Left lung (tissue), 14 donors: ENCODE measurements at places on chromosomes 4 and X. TPM values are rescaled to one million over a fixed set of nuclear protein-coding genes. Genes with fewer than 3 reads are reported as not detected.
A peak's percentile ranks its signal among the peaks of the same experiment; 100 is the strongest.

- DNase-seq, result no peak
Observed at GRCh38 chr4:140719686-140720085, 36.5 kb downstream of the TBC1D9 start.

GRCh38 chr4:138938366-138938690 is 77.3 kb upstream of the NOCT start:
- no peak for DNase-seq

DNA sequence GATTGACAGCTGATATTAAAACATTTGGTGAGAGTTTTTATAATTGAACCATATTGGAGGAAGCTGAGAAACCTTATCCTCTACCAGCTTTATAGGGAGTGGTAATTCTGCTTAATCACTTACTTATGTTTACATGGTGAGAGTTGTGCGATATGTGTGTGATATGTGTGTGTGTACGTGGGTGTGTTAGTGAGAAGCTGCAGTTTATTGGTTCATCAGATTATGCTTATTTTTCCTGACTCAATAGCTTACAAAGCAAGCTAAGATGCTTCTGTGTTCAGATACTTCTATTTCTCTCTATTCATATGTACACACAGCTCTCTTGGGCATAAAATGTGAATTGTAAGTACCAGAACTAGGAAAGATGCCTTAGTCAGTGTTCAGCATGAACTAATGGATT is 343.7 kb downstream of the GRIA2 start:
- no peak for DNase-seq

DNA sequence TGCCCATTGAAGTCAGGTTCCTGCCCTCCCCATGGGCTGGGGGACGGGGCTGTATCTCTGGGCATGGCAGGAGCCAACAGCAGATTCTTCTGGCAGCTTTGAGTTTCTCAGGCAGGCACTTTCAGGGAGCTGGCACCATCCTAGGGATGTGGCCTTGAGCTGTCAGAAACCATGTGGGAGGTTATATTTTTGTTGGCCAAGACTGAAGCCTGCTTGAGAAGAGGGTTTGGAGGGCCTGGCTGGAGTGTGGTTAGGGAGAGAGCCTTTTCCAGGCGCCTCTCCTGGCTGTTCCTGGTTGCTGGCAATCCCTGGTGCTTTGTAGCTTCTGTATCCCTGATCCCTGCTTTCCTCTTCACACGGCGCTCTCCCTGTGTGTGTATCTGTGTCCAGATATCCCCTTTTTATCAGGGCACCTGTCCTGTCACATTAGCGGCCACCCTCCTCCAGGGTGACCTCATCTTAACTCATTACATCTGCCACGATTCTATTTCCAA is 30.6 kb upstream of the SORCS2 start:
- no peak for DNase-seq

DNA sequence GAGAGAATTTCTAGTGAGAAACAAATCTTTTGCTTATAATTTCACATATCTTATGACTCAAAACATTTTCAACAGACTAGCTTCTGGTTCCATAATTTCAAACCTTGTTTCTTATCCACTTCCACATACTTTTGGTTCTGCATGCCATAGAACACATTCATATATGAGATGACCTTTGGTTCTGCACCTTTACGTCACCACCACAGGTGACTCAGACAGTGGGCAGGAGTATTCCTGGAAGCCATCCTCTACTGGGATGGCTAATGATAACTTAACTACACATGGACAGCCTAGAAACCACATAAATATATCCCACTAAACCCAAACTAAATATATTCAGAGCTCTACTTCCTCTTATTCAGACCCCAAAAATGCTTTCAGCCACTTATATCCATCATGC is 133.3 kb downstream of the DCK start:
- no peak for DNase-seq

GRCh38 chr4:38366456-38366855 is 297.5 kb upstream of the KLF3 start:
- no peak for DNase-seq

- DNase-seq, result no peak
Observed at GRCh38 chr4:2138846-2139500, 79.8 kb downstream of the NAT8L start.

- DNase-seq, result no peak
Observed at GRCh38 chrX:10726647-10727046, 106.3 kb upstream of the MID1 start.

- peak; percentile 76 for DNase-seq
Observed at GRCh38 chr4:48483006-48483776, at the start of gene SLC10A4. SLC10A4 (plus strand) TSS chr4:48483343; CDS start chr4:48483562, 219 bp downstream.

DNA sequence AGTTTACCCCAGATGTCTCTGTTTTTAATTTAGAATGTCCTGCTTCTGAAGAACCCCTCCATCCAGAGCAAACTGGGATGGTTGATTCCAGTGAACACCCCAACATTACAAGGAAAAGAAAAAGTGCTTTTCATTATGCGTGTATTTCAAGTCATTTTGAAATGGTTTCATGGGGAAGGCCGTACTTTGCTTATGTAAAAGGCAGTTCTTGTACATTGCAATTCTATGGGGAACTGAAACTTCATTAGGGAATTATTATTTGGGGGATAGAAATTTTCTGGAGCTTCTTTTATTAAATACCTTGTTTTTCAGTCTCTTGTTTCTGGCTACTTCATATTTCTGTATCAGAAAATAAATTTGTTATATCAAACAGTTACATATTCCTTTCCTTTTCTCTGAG is 96.9 kb upstream of the ZNF518B start:
- no peak for DNase-seq

GRCh38 chr4:190020790-190021717 is 6.0 kb downstream of the FRG2 start:
- peak; percentile 82 for DNase-seq

- DNase-seq, result peak; percentile 13
Observed at GRCh38 chr4:180059216-180059881, 2183.9 kb upstream of the TENM3 start.

DNA sequence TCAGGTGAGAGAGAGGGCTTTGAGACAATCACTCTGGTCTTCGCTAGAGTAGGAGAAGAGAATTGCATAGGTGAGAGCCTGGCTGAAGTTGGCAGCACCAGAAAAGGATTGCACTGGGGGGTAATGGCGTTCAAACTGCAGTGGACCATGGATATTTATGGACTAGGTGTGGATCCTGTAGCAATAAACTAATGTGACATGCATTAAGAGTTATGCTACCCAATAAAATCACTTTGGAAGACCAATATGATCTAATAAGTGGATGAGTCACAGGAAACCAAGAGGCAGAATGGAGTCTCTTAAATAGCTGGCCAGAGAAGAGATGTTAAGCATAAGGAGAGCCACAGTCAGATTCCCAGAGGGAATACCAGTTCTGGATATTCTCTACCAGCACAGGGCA is 259.8 kb downstream of the FBXO8 start:
- no peak for DNase-seq

GRCh38 chr4:175103403-175103802 is 185.2 kb downstream of the ADAM29 start:
- DNase-seq, result no peak

DNA sequence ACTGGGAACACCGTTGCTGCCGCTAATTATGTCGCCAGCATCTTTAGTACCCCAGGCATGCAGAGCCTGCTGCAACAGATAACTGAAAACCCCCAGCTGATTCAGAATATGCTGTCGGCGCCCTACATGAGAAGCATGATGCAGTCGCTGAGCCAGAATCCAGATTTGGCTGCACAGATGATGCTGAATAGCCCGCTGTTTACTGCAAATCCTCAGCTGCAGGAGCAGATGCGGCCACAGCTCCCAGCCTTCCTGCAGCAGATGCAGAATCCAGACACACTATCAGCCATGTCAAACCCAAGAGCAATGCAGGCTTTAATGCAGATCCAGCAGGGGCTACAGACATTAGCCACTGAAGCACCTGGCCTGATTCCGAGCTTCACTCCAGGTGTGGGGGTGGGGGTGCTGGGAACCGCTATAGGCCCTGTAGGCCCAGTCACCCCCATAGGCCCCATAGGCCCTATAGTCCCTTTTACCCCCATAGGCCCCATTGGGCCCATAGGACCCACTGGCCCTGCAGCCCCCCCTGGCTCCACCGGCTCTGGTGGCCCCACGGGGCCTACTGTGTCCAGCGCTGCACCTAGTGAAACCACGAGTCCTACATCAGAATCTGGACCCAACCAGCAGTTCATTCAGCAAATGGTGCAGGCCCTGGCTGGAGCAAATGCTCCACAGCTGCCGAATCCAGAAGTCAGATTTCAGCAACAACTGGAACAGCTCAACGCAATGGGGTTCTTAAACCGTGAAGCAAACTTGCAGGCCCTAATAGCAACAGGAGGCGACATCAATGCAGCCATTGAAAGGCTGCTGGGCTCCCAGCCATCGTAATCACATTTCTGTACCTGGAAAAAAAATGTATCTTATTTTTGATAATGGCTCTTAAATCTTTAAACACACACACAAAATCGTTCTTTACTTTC is 1.8 kb downstream of the UBQLN2 start:
- peak; percentile 20 for DNase-seq

- DNase-seq, result no peak
Observed at GRCh38 chrX:109281483-109282275, 200.2 kb downstream of the GUCY2F start.

DNA sequence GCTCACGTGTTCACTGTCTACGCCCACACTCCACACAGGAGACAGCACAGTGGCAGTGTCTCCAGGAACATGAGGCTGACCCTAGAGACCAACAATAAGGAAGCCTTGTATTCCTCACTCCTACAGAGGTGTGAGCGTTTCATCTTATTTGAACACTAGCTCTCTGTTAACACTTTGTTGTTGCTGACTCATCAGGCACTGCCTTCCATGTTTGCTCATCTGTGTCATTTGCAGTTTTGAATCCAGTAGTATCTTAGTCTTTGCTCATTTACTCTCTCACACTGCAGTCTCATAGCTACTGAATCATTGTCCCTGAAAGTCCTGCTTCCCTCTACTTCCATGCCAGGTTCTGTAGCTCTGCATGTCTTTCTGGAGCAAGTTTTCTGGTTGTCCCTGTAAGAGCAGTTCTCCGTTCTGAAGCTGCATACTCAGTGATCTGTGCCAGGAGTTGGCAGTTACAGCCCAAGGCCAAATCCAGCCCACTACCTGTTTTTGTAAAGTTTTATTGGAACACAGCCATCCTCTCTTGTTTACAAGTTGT is 80.3 kb upstream of the DCLK2 start:
- DNase-seq, result no peak

- no peak for DNase-seq
Observed at GRCh38 chr4:173704201-173704600, 174.2 kb upstream of the HAND2 start.

Gene MTMR1
- polyA plus RNA-seq, result 23.0 TPM

Gene RBBP7
- 232 TPM for polyA plus RNA-seq

Gene GLRA2
- polyA plus RNA-seq, result 0.25 TPM

Gene PPEF1
- 0.31 TPM for polyA plus RNA-seq

Gene PDE5A
- polyA plus RNA-seq, result 60.5 TPM

Gene CFI
- 95.6 TPM for polyA plus RNA-seq
